ENCODE measurements at places on chromosomes 1 and 21. TPM values are rescaled to one million over a fixed set of nuclear protein-coding genes. Genes with fewer than 3 reads are reported as not detected.

DNA sequence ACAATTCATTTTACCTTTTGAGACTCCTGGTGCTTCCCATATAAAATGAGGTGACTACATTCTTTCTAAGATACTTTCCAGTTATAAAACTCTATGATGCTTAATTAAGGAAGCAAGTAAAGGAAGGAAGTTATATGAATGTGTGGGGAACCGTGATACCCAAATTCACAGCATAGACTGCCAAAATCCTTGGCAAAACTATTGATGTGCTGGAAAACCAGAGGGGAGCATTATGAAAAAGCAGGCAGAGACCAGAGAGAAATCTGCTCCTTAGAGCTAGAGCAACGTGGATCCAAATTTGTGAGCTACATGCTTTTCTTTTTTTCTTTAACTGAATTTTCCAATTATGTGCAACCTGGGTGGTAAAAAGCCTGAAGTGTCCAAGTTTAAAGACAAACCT is 201.4 kb upstream of the USP25 start:
- DNase-seq = no peak

DNA sequence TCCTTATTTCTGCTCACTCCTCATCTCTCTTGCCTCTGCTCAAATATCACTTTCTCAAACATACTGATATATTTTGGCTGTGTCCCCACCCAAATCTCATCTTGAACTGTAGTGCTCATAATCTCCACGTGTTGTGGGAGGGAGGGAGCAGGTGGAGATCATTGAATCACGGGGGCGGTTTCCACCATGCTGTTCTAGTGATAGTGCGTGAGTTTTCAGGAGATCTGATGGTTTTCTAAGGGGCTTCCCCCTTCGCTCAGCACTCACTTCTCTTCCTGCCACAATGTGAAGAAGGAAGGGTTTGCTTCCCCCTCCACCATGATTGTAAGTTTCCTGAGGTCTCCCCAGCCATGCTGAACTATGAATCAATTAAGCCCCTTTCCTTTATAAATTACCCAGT is 26.6 kb downstream of the ZBTB8OS start:
- no peak for DNase-seq

Gene AMPD1
- total RNA-seq = not detected

Gene H6PD
- total RNA-seq = 29.8 TPM

Gene MAN1C1
- 118 TPM for total RNA-seq

GRCh38 chr1:236540813-236541465 is 17.2 kb downstream of the LGALS8 start:
- no peak for DNase-seq

- DNase-seq = no peak
These were observed 8.3 kb downstream of the CYB5RL start for GRCh38 chr1:54191525-54191924.

- no peak for DNase-seq
These were observed 80.7 kb downstream of the TBX15 start for GRCh38 chr1:118907466-118907865.

DNA sequence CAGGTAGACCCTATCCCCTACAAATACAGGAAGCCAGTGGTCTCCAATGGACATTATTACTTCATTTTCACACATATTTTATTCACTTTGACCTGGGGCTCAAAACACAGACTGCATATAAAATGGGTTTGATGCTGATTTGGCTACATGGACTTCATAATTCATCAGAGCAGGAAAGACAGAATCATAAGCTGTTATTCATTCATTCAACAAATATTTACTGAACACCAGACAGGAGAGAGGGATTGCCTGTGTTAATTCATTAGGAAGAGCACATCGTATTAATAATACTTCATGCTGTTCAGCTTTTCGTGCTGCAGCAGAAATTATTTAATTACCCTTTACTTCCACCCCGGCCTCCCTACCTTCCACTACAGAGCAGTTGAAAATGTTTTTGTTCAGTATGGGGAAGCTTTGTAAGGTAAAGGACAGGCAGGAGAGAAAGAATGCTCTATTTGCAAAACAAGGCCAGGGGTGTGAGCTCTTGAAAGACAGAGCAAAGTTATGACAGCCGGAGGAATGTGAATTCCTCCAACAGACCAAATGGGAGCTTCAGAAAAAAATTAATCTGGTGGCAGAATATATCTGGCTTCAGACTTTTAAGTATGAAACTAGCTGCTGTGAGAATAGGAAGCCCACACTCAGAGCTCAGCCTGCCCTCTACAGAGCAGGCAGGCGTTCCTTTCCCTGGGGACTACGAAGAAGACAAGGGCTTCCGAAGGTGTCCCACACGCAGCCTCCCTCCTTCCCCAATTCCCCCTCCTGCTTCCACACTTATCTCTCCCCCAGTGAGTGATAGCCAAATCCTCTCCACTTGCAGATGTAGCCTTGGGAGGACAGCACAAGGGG is 58.0 kb downstream of the MDM4 start:
- DNase-seq = no peak

DNA sequence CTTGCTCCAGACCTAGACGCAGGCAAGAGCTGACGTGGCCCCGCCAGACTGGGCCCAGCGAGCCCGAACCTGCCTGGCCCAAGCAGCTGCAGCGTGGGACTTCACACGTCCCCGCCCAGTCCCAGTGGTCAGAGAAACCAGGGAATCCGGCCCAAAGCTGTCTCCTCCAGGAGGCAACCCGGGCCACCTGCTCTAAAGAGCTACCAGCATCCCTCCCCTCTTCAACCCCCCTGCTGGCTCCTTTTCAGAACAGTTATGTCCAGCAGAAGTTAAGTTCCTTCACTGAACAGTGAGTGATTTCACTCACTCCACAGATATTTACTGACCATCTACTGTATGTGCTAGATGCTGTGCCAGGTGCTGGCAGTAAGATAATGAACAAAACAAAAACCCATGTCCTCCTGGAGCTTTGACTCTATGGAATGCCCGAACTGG is 2.1 kb upstream of the EFNA1 start:
- no peak for DNase-seq

GRCh38 chr1:11761988-11762406 is at the start of gene C1orf167:
TSS of gene C1orf167 (plus strand) at chr1:11762193. CDS start at chr1:11764401, 2,208 bp downstream.
- peak; percentile 48 for DNase-seq

Gene RHCE
- 1.8 TPM for total RNA-seq

DNA sequence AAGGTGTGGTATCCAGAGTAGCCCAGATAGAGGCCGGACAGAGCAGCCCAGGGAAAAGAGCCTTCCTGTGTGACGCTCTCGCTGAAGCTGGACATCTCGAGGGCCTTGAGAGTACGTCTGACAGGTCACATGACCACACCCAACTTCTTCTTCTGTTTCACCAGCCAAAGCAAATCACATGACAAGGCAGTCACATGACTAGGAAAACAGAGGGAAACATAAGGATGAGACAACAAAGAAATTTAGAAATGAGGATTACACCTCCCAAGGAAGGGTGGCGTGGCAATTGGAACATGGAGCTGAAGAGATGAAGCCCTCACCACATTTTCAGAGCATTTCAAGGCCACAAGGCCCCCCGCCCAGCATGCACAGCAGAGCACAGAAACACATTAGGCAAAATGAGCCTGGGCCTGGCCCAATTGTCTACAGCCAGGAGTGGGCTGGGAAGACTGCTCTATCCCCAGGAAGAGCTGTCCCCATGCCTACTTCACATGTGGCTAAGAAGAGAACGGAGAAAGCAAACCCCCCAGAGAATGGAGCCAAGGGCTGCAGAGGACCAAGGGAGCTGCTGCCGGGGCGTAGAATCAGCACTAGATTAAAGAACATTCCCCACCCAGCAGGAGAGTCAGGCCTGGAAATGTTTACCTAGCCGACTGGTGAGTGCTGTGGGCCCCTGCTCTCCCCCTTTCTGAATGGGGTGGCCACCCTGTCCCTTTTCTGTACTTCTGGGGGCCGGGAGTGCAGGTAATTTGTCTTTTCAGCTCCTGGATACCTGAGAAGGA is 305.1 kb downstream of the NPHP4 start:
- DNase-seq = no peak

DNA sequence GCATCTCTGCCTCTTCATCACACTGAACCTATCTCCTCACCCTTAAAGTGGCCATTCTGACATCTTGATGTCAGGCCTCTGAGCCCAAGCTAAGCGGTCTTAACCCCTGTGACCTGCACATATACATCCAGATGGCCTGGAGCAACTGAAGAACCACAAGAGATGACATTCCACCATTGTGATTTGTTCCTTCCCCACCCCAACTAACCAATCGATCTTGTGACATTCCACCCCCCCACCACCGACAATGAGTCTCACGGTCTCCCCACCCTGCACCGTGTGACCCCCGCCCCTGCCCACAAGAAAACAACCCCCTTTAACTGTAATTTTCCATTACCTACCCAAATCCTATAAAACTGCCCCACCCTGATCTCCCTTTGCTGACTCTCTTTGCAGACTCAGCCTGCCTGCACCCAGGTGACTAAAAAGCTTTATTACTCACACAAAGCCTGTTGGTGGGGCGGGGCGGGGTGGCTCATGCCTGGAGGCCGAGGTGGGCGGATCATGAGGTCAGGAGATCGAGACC is 21.0 kb upstream of the PINK1 start:
- no peak for DNase-seq

Data from cardiac muscle cell (in vitro differentiated cells and primary cell).